ENCODE measurements at places on chromosomes 6 and 20. TPM values are rescaled to one million over a fixed set of nuclear protein-coding genes. Genes with fewer than 3 reads are reported as not detected.

Gene MICB
- 3.3 TPM for total RNA-seq

- no peaks in the 10 kb centered on the region for H3K36me3 ChIP-seq
- H3K27ac ChIP-seq, result no peak overlapping the region
- DNase-seq, result no peak
- H3K4me3 ChIP-seq, result no peak overlapping the region
- no peaks in the 10 kb centered on the region for H3K27me3 ChIP-seq
- H3K4me1 ChIP-seq, result peaks cover 50% of the 10 kb centered on the region
These were observed 3.3 kb downstream of the NECAB3 start for GRCh38 chr20:33670715-33671499.

- no peaks in the 10 kb centered on the region for H3K27me3 ChIP-seq
- no peaks in the 10 kb centered on the region for H3K36me3 ChIP-seq
- H3K4me1 ChIP-seq, result peaks cover 8% of the 10 kb centered on the region
- DNase-seq, result no peak
- H3K4me3 ChIP-seq, result no peak overlapping the region
These were observed 29.8 kb upstream of the ERVFRD-1 start for GRCh38 chr6:11141295-11141694.

DNA sequence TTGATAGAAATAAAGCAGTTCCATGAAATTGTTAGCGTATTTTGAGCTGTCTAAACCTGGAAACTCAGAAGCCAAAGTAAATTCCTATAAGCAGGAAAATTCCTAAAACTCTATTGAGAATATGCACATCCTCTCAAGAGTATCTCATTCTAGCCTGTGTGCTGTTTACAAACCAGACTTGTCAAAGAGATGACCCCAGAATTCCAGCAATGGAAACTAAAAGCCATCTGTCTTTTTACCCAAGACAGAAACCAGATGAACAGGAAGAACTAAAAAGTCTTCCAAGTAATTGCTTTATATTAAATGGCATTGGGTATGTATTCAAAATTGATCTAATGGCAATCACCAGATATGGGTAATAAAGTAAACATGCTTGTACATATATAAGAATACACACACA is 92.6 kb downstream of the COL19A1 start:
- H3K27ac ChIP-seq, result no peak overlapping the region
- no peaks in the 10 kb centered on the region for H3K4me1 ChIP-seq
- no peak for DNase-seq
- H3K27me3 ChIP-seq, result no peaks in the 10 kb centered on the region
- H3K4me3 ChIP-seq, result no peak overlapping the region
